Endothelial cell (in vitro differentiated cells): ENCODE measurements at places on chromosomes 2 and 18.

- no peak for DNase-seq
Observed at GRCh38 chr2:84807063-84807485, 73.8 kb downstream of the TRABD2A start.

GRCh38 chr2:138132108-138132507 is 167.8 kb downstream of the HNMT start:
- no peak for DNase-seq

DNA sequence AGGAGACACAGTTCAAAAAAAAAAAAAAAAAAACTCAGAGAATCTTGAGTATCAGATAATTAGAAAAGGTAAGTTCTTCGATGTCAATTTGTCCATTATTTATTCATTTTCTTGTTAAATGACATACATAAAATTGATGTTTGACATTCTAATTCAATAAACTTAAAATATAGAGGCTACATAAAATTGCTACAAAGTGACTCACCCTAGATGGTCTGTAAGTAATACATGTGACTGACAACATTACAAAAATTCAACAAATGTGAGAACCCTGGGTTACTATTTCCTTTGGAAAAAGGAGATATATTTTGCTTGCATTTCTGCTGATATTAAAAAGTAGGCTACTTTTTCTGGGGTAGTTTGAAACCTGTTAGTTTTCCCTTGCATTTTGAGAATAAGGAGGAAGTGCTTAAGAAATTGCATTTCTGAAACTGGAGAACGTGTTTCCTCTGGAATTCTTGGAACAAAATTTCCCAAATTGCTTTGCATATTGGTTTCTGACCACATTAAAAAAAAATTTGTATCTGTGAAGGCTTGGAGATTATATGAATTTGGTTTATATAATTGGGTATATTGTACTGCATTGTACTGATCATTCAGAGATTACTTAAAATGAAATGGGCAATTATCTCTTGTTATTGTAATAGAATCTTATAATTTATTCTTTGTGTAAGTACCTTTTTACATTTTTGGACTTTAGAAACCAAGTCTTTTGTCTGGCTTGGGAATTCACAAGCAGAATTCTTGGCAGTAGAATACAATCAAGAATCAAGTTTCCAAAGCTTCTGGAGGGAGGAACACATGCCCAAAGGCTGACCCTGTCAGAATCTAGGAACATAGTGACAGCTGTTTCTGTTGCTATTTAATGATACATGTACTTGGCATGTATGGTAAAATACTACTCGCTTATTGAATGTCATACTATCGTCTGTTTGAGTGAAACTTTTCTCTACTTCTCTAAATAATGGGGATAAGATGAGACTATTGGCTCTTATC is 106.1 kb downstream of the DSEL start:
- DNase-seq, result no peak

- DNase-seq, result no peak
Observed at GRCh38 chr2:187783446-187783845, 229.2 kb upstream of the TFPI start.

DNA sequence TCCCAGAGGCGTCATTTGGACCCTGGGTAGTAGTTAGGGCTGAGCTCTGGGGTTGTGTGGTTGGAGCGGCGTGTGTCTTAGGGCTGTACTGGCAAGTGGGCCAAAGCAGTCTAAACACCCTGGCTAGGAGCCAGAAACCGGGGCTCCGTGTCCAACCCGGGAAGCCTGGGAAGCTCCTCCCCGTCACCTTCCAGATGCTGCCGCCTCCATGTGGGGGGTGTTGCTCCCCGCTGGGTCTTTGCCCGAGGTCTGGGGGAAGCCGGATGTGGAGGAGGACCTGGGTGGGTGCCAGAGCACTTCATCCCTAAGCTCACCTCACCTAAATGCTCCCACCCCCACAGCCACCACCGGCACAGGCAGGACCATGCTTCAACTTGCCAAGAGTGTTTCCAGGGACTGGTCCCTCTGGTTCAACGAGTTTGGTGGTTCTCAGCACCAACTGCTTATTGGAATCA is 25.4 kb downstream of the TET3 start:
- DNase-seq, result no peak

DNA sequence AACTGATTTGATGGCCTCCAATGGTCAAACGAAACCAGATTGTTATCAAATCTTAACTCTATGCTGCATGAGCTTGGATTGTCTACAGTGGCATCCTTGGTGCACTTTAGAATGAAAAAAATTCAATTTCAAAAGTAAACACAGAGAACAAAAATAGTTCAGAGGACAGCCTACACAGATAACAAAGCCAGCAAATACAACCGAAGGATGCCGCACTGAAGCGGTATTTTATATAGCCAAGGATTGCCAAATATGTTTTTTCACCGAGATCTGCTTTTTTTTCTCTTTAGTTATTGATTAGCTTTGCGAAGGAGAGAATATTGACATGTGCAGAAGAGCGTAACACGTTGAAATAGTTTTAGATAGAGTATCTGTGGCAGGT is 72.0 kb downstream of the SLC4A3 start:
- no peak for DNase-seq
